Suppressor macrophage (primary cell): ENCODE measurements at places on chromosomes 7 and 10.

GRCh38 chr7:93132216-93132615 is 14.4 kb upstream of the SAMD9 start:
- no peak for DNase-seq

GRCh38 chr7:151173386-151174245 is 6.1 kb upstream of the GBX1 start:
- no peak for DNase-seq

DNA sequence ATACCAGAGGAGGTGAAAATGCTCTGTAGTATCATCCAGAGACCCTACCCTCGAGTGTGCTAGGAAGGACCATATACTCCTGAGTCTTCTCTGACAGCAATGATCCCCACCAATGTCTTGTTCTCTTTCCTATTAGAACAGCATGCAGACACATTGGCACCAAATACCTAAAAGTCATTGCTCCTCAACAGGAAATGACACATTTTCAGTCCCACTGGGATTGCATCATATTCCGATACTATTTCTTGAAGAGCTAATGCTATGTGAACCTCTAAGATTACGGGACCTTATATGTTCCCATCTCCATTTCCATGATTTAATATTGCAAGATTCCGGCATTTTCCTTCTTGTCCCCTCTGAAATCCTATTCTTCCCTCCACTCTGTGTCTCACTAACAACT is 177.4 kb downstream of the NRP1 start:
- DNase-seq = peak; percentile 45

DNA sequence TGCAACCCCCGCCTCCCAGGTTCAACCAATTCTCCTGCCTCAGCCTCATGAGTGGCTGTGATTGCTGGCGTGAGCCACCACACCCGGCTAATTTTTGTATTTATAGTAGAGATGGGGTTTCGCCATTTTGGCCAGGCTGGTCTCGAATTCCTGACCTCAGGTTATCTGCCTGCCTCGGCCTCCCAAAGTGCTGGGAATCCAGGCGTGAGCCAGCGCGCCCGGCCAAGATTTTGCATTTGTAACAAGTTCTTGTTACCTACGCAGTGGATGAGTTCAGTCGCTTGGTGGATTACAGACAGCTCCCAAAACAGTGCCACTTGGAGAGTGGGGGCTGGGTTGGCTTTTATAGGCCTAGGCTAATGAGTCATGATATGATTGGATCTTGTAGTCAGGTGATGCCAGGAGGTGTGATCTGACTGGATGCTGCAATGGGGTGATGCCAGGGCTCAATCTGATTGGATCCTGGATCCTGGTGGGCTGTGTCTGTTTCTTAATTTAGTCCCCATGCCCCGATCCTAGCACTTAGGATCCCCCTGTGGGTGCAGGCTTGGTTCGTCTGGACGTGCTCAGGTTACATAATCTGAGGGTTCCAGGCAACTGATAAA is 20.3 kb downstream of the SBDS start:
- no peak for DNase-seq

DNA sequence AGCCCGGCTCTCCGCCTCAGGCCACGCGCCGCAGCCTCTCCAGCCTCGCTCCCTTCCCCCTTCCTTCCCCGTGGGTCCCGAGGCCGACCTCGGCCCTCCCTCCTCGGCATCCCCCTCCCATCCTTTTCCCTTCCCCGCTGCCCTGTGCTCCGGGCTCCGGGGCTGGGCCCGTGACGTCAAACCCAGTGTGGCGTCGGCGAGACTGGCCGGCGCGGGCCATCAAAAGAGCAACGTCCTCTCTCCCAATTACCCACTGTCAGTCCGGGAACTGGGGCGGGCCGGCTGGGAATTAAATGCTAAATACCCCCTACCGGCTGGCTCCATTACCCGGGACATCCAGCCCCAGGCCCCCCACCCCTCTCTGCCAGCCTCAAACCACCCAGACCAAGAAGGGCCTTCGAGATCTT is 2.6 kb upstream of the GATA3 start:
- no peak for DNase-seq

DNA sequence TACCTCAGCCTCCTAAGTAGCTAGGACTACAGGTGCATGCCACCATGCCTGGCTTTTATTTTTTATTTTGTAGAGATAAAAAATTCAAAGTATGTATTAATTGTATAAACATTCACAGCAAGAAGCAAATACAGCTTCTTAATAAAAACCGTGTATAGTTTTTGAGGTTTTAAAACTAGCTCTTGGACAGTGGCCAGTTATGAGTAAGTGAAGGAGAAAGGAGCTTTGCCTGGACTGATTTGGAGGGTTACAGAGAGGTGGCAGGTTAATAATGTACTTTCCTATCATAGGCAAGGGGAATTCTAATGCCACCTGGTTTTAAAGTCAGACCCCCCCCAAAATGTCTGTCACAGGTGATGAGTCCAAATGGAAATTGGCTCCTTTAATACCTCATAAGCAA is 43.4 kb downstream of the ZNRF2 start:
- DNase-seq = no peak

- no peak for DNase-seq
Observed at GRCh38 chr7:99597762-99598501, at the start of gene TMEM225B. Gene TMEM225B, plus strand, starts transcription at chr7:99598267. Its CDS starts 6,122 bp downstream, at chr7:99604389.

DNA sequence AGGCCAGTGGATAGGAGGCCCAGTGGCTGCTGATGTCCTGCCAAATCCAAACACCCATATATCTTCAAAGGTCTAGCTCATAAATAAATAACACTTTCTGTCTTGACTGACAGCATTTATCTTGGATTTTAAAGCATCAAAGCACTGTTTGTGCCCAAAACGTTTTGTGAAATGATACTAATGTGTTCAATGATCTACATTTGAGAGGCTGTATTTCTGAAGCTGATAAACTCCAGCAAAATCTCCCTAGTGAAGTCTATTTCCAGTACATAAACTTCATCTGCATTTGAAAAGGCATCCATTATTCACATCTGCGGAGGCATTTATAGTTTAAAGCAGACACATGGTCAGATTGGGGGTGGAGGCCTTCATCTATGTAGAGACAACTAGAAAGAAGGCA is 276.3 kb downstream of the HPSE2 start:
- DNase-seq = no peak

- DNase-seq = no peak
Observed at GRCh38 chr7:3112479-3113134, 68.9 kb upstream of the CARD11 start.

GRCh38 chr10:44801383-44802327 is 109.5 kb upstream of the TMEM72 start:
- no peak for DNase-seq

DNA sequence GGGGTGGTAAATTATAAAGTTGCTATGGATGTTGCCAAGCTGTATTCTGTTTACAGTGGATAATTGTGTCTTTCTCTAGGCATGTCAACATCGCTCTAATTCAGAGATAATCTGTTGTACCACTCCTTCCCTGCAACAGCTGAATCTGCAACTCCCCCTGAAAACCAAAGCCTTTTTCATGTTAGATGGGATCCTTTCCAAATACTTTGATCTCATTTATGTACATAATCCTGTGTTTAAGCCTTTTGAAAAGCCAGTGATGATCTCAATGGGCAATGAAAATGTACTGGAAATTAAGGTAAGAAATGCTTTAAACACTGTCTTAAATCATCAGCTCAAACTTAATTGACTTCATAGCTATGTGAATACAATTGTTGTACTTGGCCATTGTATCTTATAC is 91.0 kb downstream of the MET start:
- no peak for DNase-seq

- DNase-seq = no peak
Observed at GRCh38 chr7:24455813-24456525, 117.3 kb upstream of the PALS2 start.

DNA sequence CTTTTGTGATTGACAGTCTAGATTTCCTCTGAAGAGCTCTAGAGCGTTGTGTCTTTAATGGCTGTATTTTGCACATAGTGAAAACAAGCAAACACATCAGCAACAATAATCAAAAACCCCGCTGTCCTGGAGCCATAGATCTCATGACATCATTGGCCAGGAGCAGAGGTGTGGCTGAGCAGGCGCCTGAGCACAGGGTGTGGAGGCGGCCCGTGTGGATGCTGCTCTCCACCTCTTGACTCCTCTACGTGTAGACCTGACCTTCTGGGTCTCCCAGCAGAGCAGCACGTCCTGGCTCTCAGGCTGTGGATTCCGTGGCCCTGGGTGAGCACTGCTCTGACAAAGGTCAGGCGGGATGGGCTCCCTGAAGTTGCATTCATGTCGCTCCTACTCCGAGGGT is 63.0 kb upstream of the INSYN2A start:
- DNase-seq = no peak

DNA sequence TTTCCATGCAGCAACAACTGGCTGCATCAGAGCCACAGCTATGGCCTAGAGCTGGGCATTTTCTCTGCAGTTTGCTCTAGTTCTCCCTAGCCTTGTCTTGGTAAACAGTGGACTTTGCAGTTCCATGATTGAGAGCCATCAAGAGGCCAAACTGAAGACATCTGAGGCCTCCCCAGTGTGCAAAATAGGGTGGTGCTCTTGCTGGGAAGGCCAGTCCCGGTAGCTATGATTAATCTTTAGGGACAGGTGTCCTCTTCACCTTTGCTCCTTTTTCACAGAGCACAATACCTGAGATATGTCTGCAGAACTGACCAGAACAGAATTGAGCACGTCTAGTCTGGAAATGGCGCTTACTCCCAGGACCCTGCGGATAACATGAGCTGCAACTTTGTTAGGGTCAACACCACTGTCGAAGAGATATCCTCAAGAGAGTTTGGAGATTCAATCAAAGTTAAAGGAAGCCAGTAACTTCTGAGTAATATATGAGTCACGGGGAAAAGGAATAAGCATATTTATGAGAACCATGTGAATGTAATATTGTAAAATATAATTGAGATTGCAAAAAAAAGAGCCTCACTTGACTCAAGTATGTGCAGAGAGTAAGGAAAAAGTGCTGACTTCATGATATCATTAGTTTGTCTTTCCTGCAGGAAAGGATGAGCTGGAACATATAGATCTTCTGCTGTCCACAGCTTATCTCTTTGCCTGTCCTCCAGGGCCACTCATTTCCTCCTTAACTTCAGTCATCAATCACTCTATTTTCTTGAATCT is 76.7 kb downstream of the ANK3 start:
- no peak for DNase-seq

GRCh38 chr10:131162866-131163843 is 148.4 kb downstream of the TCERG1L start:
- DNase-seq = no peak

DNA sequence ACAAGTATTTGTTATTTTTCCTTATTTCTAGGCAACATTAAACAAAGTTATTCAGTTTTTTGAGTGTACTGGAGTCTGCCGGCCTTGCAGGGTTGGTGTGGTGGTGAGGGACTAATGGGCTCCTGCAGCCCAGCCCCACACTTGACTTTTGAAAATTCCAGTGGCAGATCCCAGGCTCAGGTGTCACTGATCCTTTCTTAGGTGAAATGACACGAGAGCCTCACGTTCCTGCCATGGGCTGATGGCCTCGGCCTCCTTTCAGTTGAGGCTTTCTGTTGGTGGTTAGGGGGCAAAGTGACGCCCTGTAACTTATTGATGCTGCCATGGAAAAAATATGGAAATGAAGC is 117.9 kb downstream of the NKX6-2 start:
- no peak for DNase-seq
